ENCODE measurements at places on chromosomes 3 and 15.

- no peak for DNase-seq
These were observed 69.5 kb downstream of the PGPEP1L start for GRCh38 chr15:98938105-98938417.

- no peak for DNase-seq
These were observed 2.3 kb downstream of the SH3BP5 start for GRCh38 chr3:15330031-15330596.

DNA sequence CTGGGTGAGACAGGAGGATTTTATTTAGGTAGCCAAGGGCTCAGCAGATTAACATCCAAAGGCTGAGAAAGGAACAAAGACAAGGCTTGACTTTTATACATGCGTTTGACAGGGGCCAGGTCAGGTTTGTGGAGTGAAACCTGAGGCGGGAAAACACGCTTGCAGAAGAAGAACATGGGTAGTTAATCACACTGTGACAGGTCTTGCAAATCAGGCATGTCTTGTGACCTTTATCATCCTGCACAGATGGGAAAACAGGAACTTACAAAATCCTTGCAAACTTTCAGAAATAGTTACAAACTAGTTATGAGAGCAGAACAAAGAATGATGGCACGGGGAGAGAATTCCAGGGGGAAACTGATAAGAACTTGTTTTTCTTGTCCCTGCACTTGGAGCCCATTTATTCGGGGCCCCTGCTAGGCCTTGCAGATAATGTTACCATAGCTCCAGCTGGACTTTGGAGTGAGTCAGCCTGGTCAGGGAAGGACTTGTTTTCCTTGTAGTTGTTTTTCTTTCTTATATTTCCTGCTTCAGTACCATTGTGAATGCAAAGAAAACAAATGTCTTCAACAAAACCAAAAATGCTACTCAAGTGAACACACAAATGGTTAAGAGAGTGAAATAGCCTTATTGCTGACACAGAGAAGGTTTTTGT, 965.9 kb upstream of the ROBO1 start:
- DNase-seq = no peak

DNA sequence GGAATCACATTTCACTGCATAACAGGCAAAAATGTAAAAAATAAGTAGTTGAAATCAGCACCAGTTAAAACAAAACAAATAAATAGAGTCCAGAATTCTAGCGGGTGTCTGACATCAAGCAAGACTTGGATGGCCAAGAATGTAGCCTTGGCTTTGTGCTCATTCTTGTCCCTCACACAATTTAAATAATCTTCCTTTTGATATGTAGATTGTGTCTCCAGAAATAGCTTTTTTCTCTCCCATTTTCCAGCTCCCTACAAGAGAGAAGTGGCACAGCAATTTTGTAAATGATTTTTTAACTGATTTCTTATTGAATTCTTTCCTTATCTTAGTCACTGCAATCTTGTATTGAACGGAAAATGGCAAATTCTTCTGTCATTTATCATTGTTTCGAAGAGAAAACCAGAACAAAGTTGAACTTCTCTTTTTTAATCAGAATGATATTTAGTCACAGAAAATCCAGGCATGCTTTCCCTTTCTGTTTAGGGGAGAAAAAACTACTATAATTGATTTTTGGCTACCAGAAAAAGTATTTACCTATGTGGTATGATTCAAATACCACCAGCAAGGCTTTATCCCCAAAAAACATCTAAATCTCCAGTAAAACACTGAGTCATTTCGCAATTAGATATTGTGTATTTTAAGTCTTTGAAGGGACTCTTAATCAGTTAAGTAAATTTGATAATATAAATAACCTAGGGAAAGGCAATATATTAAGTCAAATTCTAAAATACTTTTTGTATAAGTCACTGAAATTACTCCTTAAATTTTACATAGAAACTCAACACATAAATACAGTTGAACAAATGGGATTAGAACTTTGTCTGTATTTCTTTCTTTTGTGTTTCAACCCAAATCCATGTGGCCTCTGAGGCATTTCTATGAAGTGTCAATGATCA, 481.7 kb downstream of the GBE1 start:
- no peak for DNase-seq

DNA sequence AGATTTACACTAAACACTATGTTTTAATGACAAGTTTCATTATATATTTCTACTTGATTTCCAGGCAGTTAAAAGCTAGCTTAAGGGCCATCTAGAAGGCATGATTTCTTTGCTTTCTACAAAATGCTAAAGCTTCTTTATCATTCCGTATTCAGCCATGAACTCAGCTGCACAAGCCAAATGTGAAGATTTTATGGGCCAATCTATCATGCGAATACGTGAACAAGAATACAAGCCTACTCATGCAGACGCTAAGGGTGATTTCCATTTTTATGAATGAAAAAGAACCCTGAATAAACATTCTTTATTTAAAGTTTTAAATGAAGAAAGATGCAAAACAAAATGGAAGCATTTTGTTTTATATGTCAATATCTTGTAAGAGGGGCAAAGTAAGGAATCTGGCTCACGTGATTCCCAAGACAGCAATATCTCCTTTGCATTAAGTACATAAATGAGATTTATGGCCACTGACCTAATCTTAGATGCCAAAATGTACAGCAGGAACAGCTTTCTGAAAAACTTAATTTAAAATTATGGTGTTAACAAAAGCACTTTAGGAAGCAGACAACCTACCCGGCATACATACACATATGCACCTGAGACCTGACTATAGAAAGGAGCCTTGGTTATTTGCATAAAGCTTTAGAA, 215.8 kb downstream of the DPH6 start:
- DNase-seq = no peak

DNA sequence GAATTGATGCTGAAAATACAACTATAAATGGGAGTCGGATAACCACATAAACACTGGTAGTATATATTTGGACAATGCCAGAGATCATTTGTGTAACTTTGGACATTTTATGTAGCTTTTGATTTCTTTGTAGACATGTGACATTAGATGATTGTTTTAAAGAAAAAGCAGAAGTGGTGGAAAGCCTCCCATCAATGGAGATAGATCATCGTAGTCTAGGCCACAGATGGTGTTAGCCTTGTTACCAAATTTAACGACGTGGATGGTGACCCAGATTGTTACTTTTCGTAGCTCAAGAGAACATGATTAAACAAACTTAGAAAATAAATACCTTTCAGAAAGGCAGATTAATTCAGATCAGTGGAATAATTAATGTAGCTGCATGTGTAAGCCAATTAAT, 8.8 kb downstream of the CACNA1D start:
- no peak for DNase-seq

DNA sequence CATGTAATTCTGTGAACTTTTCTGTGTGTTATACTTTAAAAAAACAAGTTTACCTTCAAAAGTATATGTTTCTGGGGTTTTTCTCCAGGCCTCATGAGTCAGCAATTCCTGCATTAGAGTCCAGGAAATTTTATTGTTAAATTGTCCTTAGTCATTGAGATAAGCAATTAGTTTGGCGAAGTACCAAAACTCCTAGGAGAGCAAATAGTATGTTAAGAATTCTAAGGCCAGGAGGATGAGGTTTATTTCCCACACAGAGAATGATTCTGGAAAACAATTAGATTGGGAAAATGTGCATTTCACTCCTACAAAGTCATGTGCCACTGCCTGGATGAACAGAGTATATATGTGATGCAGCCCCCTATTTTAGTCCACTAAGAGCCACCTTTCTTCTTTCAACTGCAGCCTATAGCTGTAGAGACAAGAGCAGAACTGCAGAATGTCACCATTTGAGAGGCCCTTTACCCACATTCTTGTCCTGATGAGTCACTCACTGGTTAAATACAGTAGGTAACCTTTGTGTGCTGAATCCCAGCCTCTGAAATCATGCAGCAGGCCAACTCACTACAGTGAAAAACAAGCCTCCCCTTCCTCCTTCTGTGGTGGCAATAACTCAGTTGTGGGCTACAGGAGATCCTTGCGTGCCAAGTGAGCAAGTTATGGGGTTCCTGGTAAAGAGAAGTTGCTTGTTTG, 452.8 kb upstream of the THBS1 start:
- no peak for DNase-seq

DNA sequence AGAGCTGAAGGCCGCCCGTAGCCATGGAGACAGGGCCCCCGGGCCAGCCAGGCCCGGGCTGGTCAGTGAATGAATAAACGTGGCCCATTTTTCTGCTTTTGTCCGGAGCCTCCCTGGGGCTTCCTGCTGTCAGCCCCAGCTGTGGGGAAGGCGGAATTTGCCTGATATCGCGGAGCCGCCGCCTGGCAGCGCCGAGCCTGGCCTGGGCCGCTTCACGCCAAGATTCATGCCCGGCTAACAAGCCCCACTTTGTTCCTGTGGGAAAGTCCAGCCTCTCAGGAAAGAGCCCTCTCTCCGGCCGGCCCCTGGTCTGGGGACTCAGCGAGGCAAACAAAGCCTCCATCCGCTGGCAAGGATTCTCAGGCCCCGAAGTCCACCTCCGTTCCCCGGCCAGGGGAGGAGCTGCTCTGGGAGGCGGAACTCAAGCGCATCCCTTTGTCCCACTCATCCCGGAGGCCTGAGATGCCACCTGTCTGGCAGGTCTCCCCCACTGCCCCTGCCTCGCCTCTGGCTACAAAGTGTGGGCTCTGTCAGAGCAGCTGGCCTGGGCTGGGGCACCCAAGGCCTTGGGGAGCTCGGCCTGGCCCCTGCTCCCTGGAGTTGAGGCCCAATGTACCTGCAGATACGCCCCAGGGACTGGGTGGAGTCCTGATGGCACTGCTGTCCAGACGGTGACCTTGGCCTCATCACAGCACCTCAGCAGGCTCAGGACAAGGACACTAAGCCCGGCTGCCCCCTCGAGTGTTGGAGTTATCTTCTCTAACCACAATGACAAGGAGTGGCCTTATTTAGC, 51.6 kb upstream of the SLC6A11 start:
- DNase-seq = no peak

GRCh38 chr3:38084334-38085310, 45.6 kb downstream of the DLEC1 start:
- no peak for DNase-seq

DNA sequence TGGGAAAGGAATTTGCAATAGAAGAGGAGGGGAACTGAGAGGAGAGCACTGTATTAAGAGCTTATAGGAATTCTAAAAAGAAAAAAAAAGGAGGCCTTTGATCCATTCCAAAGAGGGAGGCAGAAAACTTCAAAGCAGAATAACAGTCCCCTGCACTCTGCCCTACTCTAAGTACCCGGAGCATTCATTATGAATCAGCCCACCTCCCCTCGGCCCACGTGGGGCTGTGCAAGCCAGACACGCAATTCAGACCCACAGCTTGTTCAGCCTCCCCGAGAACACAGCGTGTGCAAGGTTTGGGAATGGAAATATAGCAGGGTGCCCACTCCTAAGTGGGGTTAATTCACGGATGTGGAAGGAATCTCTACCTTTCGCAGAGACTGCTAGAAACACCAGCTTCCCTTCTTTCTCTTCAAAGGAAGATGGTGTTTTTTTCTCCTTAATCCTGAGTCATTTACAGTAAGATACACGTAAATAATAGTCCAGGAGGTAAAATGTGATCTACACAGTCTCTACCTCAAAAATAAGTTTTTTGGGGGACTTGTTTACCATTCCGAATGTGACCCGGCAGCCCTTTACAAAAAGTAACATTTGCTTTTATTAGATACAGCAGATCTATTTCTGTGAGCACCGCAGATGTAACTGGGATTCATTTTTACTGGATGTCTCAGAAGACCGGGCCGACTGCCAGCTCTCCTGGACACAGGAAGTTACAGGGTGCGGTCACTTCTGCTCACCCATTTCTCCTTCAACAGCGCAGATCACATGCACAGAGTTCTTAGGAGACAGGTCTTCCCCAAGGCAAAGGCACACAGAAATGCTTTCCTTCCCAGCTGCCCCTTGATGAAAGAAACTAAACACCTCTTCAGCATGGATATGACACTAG, 768.5 kb upstream of the CFAP20DC start:
- no peak for DNase-seq

GRCh38 chr3:62723166-62723913, 151.9 kb downstream of the CADPS start:
- DNase-seq = no peak

DNA sequence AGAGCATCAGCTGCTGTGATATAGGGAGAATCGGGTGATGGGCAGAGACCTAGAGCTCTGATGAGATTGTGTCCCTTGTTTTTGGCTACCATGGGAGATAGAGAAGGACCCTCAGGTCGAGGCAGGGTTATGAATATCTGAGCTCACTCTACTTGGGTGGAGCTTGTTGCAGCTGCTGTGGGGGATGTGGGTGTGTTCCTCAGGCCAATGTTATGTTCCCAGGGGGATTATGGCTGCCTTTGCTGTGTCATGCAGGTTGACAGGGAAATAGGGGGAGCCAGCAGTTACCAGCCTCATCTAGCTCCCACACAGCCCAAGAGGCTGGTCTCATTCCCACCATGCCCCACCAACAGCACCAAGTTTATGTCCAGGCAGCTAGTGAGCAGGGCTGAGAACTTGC, 131.5 kb downstream of the TRIM42 start:
- DNase-seq = no peak

DNA sequence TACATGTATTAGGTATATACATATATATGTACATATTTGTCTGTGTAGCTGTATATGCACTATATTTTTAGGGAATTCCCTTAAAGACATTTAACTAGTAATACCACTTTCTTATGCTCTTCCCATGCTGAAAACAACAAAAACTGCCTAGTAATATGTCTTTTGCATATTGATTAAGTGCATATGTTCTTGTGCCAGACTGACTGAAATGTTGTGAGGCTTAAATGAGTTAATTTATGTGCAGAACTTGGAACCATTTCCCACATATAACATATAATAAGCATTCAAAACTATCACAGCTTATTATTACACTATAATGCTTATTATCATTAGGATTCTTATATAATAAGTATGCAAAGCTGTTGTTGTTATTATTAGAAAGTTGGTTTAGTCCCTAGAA, 318.0 kb upstream of the KCNMB2 start:
- DNase-seq = no peak

GRCh38 chr15:101617390-101617965, 34.7 kb downstream of the TM2D3 start:
- DNase-seq = no peak

GRCh38 chr15:60729850-60730458, 251.0 kb upstream of the ICE2 start:
- no peak for DNase-seq

- no peak for DNase-seq
These were observed 119.0 kb downstream of the GOLIM4 start for GRCh38 chr3:167976516-167977361.

GRCh38 chr3:167887096-167887495, 151.6 kb downstream of the SERPINI1 start:
- no peak for DNase-seq

GRCh38 chr3:141291559-141292355, 60.1 kb downstream of the PXYLP1 start:
- DNase-seq = no peak

All from iPS DF 6.9 (cell line).